ENCODE measurements at places on chromosomes 2 and 18. TPM values are rescaled to one million over a fixed set of nuclear protein-coding genes. Genes with fewer than 3 reads are reported as not detected.

KRCC1 gene
- 24.7 TPM for total RNA-seq

BCL11A gene
- total RNA-seq, result 9.7 TPM

FEV gene
- not detected for total RNA-seq

GALNT14 gene
- 0.83 TPM for total RNA-seq

GRCh38 chr2:38442643-38443541 lies 65.8 kb upstream of the ATL2 start:
- H3K36me3 ChIP-seq, result no peaks in the 10 kb centered on the region
- H3K4me1 ChIP-seq, result peaks cover 11% of the 10 kb centered on the region
- no peak for DNase-seq
- H3K27me3 ChIP-seq, result no peaks in the 10 kb centered on the region
- H3K4me3 ChIP-seq, result no peak overlapping the region
- no peak overlapping the region for H3K27ac ChIP-seq

DNA sequence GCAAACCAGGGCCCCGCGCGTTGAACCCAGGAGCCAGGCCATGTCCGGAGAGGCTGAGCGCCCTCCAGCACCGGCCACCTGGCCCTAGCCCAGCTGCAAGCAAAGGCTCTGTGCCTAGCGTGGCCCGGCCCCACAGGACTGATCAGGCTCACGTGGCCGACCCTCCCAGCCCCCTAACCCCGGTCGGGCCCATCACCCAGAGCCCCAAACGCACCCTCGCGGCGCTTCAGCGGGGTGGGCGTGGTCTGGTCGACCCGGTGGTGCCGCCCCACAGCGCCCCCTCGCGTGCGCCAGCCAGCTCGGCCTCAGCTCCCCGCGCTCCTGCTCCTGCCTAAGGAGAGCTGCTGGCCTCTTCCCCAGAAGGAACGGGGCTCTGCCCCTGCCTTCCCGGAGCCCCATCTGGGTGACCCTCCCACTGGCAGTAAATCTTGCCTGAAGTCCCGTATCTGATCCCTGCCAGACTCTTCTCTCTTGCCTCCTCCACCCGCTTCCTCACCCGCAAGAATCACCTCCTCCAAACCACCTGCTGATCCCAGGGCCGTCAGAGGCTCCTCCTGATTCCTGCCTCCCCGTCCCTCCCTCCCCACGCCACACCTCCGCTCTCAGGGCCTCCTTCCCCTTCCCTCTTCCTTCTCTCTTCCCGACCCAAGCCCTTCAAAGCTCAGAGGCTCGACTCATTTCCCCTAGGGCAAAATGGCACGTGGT lies 12.3 kb upstream of the TEX51 start:
- H3K36me3 ChIP-seq, result no peaks in the 10 kb centered on the region
- H3K4me1 ChIP-seq, result peaks cover 4% of the 10 kb centered on the region
- peak overlapping the region; percentile 40 for H3K4me3 ChIP-seq

DNA sequence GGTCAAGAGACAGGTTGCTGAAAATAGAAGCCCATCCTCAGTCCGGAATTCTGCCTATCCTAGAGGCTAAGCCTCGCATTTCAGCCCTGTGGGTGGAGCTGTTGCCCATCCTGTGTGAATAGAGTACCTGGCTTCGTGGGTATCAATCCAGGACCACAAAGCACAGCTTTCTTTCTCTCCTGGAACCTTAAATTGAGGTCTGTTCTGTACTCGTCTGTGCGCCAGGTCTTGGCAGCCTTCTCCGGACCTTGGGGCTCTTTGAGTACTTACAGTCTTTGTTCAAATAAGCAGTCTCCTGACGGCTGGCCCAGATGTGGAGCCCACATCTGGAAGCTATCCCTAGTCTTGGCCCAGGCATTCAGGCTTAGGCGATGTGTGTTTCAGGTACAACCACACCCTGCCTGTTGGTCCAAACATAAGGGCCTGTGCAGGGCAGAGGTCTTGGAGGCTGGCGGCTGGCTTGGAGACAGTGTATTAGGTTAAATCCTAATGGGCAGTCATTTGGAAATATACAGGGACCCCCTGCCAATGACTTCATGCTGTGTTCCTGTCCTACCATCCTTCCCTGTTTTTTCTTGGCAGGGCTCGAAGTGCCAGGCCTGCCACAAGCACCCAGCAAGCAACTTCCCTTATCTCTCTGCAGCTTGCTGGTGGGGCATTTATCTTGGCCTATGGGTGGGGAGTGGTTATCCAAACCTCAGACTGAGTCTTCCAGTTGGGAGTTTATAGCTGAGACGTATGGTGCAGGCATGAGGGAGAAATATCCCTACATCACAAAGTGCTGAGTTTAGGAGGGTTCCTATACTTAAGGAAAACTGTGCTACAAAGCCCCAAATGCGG lies 294.1 kb downstream of the BCL2 start:
- H3K27ac ChIP-seq, result no peak overlapping the region
- no peaks in the 10 kb centered on the region for H3K36me3 ChIP-seq
- peaks cover 3% of the 10 kb centered on the region for H3K27me3 ChIP-seq
- no peaks in the 10 kb centered on the region for H3K4me1 ChIP-seq
- DNase-seq, result no peak

- H3K36me3 ChIP-seq, result no peaks in the 10 kb centered on the region
- no peak overlapping the region for H3K4me3 ChIP-seq
- H3K27me3 ChIP-seq, result no peaks in the 10 kb centered on the region
- H3K4me1 ChIP-seq, result no peaks in the 10 kb centered on the region
Observed at GRCh38 chr18:69081846-69082245, 284.0 kb downstream of the CCDC102B start.

GRCh38 chr2:37623971-37624900 lies 47.2 kb downstream of the CDC42EP3 start:
- peaks cover 20% of the 10 kb centered on the region for H3K4me1 ChIP-seq
- H3K27me3 ChIP-seq, result no peaks in the 10 kb centered on the region
- DNase-seq, result no peak
- H3K27ac ChIP-seq, result no peak overlapping the region
- H3K36me3 ChIP-seq, result no peaks in the 10 kb centered on the region

Measured in lower lobe of right lung (tissue), 2 donors.